HCT116 (cell line): ENCODE measurements at places on chromosomes 6 and 20.

DNA sequence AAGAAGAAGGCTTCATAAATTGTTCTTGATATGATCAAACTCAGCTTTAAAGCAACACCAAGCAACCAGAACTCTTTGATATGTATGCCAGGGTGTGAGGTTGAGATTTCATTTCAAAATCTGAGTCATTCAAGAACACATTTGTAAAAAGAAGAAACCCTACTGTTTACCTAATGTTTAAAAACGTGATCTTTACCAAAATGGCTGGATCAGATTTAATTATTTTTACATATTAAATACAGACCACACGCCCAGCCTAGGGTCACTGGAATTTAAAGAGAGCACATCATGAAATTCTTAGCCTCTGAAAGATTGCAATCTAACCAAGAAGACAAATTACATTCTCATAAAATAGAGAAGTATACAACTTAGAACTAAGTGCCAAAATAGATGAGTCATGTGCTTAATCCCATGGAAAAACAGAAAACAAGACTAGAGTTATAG, 206.8 kb upstream of the SMLR1 start:
- no peak for DNase-seq

DNA sequence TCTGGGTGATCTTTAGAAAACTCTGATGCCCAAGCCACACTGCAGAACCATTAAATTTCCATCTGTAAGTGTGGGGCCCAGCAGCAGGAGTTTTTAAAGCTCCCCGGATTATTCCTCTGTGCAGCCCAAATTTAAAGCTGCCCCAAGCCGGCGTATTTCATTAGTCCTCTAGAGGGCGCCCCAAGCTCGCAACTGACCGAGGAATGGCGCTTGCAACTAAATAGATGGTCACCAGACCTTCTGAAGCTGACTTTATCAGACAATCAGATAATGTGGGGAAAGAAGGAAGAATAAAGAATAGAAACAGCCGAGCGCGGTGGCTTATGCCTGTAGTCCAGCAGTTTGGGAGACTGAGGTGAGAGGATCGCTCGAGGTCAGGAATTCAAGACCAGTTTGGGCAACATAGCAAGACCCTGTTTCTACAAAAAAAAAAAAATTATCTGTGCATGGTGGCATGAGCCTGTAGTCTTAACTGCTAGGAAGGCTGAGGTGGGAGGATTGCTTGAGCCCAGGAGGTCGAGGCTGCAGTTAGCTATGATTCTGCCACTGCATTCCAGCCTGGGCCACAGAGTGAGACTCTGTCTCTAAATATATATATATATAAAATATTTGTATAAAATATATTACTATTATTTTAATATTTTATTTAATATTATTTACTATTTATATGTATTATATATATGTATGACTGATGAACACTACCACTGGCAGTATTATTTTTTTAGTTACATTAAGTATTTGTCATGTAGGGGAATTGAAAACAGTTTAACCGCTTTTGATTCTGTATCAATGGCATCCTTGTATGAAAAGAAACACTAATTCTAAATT, 56.0 kb downstream of the OTOR start:
- DNase-seq, result peak; percentile 21

- no peak for DNase-seq
These were observed 28.3 kb upstream of the NOL4L start for GRCh38 chr20:32613192-32614053.

- DNase-seq, result peak; percentile 41
These were observed 231.9 kb downstream of the PKHD1 start for GRCh38 chr6:51855310-51856082.

GRCh38 chr6:74651948-74652842, 553.7 kb downstream of the COL12A1 start:
- no peak for DNase-seq
